Activated CD4-positive, alpha-beta memory T cell treated with anti-CD3 and anti-CD28 coated beads for 36 hours (primary cell): ENCODE measurements at places on chromosomes 2 and 18. TPM values are rescaled to one million over a fixed set of nuclear protein-coding genes. Genes with fewer than 3 reads are reported as not detected.

- DNase-seq = no peak
Observed at GRCh38 chr2:25545899-25546298, 127.5 kb downstream of the DTNB start.

The SFTPB gene
- not detected for total RNA-seq

The ZNF519 gene
- 15.8 TPM for total RNA-seq

GRCh38 chr2:196696423-196697079, 57.0 kb downstream of the CCDC150 start:
- DNase-seq = no peak

DNA sequence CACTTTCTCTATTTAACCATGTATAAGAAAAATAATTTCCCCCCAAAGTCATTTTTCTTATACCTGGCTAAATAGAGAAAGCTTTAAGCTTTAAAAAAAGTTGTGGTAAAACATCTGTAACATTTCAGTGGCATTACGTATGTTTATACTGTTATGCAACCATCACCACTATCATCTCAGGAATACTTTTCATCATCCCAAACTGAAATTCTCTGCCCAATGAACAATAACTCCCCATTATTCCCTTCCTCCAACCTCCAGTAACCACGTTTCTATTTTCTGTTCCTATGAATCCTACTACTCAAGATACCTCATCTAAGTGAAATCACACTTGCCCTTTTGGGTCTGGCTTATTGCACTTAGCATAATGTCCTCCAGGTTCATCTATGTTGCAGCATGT, 1.7 kb upstream of the SLC3A1 start:
- no peak for DNase-seq

The TNFRSF11A gene
- total RNA-seq = 6.1 TPM

GRCh38 chr2:162014751-162015150, 59.3 kb downstream of the DPP4 start:
- no peak for DNase-seq

DNA sequence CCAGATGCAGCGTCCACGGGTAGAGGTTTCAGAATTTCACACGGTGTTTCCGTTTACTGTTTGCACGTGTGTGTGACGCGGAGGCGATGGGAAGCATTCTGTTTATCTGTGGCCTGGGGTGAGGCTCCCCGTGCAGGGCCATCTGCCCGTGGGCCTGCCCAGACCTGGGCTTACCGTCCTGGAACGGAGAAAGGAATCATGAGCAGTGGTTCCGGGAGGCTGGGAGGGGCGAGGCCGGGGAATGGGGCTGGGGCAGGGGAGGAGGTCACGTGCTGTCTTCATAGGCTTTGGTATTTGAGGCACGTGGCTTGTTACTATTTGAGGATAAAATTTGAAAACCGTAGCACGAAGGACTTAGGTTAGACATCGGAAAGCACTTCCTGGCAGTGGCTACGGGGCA, 77.9 kb downstream of the RTP5 start:
- no peak for DNase-seq

The LPIN1 gene
- total RNA-seq = 41.1 TPM

GRCh38 chr2:238240757-238241711, 1.2 kb upstream of the HES6 start:
- DNase-seq = no peak

The SPIRE1 gene
- 7.2 TPM for total RNA-seq
